ENCODE measurements at places on chromosomes 5 and 9.

DNA sequence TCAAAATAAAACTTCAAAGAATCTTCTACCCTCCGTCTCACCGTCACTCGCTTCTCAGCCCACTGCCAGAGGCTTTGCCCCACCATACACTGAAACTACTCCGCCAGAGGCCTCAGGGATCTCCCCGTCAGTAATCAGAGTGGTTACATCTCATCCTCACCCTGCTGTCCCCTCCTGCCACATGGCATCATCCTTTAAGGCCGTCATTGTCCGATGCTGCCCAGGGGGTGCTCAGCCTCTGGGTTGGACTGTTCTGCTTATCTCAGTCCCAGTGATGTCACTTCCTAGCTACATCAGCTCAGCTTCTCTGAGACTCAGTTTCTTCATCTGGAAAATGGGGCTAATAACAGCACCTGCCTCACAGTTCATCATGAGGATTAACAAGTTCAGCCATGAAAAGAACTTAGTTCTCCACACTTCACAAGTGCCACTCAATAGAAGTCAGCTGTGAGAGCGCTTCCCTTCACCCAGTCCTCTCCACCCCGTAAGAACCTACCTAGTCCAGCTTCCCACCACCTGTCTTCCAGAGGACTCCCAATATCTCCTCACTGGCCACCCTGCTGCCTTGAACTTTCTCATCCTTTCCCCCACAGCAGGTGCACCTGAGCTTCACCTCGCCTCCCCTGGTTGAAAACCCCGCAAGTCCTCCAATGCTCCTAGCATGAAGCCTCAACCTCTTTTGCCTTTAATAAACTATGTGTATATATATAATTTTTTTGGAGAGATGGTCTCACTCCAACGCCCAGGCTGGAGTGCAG, 2.8 kb upstream of the IL3 start:
- peak; percentile 4 for DNase-seq

DNA sequence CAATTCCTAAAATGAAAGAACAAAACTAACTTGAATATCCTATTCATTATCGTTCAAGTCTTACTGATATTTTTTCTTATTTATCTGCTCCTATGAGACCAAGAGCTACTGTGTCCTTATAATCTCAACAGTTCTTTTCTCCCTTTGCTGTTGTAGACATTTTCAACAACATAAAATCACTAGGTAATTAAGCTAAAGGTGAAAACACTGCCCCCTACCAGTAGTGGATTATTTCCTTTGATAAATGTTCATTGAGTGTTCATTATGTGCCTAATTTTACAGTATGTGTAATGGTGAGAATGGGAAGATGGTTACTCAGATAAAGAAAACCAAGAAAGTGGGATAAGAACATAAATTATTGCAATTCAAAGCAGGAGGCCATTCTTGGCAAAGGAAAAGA, 41.4 kb upstream of the PAPPA start:
- no peak for DNase-seq

GRCh38 chr9:6929441-6930215, 171.9 kb downstream of the KDM4C start:
- no peak for DNase-seq

DNA sequence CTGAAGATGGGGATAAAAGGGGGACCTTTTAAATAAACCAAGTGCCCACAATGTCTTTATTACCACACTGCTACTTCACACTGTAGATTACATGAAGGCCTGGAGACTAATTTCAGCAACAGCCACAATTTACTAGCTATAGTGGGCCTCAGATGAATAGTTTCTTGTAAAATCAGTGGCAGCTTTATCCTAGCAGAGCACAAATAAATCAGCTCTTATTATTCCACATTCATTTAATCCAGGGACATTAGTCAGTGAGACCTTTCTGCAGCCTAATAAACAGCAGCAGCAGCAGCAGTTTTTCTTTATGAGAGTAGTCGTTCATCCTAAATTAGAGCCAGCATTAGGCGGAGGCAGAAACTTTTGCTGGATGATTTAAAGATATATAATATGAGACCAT, 542.3 kb downstream of the PSAT1 start:
- DNase-seq: no peak

DNA sequence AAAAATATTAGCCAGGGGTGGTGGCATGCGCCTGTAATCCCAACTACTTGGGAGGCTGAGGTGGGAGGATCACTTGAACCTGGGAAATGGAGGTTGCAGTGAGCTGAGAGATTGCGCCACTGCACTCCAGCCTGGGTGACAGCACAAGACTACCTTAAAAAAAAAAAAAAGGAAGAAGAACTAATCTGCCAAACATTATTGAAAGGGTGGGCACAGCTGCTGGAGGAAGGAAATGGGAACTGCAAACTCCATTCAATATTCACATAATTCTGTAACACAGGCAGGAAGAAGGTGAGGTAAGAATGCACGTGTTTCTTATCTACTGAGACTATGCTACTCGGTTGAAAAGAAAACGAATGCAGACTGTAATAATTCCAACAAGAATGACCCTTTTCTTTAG, 121.1 kb upstream of the GNA14 start:
- no peak for DNase-seq

DNA sequence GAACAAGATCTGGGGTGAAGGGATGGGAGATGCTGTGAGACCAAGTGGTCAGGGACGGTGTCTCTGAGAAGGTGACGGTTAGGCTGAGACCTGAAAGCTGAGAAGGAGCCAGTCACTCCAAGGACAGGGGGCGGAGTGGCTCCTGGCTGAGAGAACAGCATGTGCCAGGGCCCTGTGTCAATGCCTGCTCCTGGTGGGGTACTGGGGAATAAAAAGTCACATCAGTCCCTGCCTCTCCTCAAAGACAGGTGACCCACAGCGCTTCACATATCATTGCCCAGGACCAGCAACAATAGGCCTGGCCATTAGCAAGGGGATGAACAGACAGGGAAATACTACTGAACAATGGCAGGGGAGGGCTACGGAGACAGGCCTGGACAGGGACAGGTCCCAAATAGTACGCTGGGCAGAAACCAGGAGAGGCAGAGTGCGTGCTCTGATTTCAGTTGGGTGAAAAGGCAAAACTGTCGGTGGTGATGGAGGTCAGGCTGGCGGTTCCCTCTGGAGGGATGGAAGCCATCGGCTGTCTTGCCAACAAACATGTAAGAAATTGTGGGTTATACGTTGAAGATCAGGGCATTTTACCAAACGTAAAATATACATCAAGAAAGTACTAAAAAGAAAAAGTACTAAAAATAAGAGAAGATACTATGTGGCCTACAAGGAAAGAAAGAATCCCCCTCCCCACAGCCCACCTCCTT, 64.3 kb downstream of the C9orf50 start:
- no peak for DNase-seq

All from progenitor cell of endocrine pancreas (in vitro differentiated cells).